ENCODE measurements at places on chromosomes 1 and 21.
A peak's percentile ranks its signal among the peaks of the same experiment; 100 is the strongest.

- DNase-seq = no peak
Observed at GRCh38 chr1:191261111-191261510, 783.4 kb upstream of the BRINP3 start.

- no peak for DNase-seq
Observed at GRCh38 chr1:11151114-11151513, 38.0 kb upstream of the ANGPTL7 start.

DNA sequence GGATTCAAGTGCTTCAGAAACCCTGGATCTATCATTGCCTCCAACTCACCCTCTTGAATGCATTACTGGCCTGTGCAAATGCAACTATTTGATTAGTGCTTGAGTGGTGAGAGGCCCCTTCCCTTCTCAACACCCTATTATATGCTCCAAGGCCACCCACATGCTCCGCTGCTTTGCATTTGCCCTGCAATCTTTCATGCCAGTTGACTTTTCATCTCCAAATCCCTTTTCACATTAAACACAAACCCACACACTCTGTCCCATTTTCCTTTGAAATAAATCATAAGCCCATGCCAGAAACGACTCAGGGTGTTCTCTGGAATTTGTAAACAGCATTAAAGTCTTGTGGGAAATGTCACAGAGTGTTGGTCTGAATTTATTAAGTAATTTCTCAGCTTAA lies 78.9 kb upstream of the CTTNBP2NL start:
- no peak for DNase-seq

GRCh38 chr1:154998818-154999570 lies 3.6 kb upstream of the ZBTB7B start:
- DNase-seq = peak; percentile 72

- no peak for DNase-seq
Observed at GRCh38 chr1:208093046-208093445, 151.1 kb downstream of the PLXNA2 start.

DNA sequence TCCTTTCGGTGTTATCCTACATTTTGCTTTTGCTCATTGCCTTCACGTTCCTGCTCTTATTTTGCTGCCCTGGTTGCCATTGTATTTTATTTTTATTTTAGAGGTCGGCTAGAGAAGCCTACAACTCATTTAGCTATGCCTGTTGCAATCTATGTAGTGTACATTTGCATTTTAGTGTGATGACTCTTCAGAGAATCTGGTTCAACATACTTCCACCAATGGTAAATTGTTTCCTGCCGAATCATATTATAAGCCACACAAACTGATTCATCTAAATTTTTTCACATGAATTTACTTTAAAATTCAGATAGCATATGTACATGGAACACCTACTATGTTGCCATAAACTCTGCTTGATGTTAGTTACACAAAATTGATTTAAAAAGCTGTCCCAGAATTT lies 1596.9 kb downstream of the PLA2G4A start:
- no peak for DNase-seq

DNA sequence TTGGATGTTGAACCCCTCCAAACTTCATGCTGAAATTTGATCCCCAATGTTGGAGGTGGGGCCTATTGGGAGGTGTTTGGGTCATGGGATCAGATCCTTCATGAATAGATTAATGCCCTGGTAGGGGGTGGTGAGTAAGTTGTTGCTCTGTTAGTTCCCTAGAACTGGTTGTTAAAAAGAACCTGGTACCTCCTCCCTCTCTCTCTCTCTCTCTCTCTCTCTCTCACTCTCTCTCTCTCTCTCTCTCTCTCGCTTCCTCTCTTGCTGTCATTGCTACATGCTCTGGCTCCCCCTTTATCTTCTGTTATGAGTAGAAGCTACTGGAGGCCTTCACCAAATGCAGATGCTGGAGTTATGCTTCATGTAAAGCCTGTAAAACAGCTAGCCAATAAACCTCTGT lies 498.2 kb upstream of the NR5A2 start:
- no peak for DNase-seq

- peak; percentile 71 for DNase-seq
Observed at GRCh38 chr1:21937372-21938121, 437 bp upstream of the HSPG2 start.

DNA sequence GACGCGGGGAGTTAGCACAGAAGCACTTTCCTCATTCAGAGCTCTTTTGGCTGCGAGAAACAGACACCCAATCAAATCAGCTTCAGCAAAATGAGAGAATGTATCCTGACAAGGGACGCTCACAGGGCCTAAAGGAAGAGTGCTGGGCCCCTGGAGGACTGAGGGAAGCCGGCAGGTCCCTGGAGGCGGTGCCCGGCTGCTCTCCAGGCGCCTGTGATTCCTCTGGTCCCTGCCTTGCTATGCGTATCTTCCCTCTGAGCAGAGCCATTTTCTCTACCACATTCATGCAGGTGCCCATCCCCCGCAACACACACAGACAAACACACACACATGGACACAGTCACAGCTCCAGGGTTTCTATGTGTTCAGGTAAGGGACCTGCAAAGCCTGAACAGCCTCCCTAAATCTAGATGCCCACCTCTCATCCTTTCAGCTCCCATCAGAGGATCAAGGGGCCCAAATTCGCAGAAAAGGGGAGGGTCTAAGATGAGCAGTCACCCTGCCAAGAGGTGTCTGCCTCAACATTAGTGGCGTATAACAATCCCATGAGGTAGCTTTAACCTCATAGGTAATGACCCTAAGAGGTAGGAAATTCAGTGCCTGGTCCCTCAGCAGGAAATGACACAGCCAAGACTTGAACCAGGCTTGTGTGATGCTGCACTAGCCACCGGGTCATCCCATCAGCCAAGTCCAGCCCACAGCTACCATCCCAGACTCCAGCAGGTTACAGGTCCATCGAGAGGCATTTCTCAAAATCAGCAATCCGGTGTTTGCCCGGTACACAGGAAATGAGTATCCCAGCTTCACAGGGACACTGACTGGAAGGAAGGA lies 29.0 kb downstream of the PTAFR start:
- no peak for DNase-seq

- DNase-seq = no peak
Observed at GRCh38 chr1:190507357-190507756, 29.7 kb upstream of the BRINP3 start.

All from activated CD4-positive, alpha-beta T cell treated with anti-CD3 and anti-CD28 coated beads for 4 hours (primary cell).